GM06990 (cell line): ENCODE measurements at places on chromosomes 3 and 15.

GRCh38 chr15:88323976-88324740 lies 67.6 kb upstream of the NTRK3 start:
- no peak for DNase-seq

DNA sequence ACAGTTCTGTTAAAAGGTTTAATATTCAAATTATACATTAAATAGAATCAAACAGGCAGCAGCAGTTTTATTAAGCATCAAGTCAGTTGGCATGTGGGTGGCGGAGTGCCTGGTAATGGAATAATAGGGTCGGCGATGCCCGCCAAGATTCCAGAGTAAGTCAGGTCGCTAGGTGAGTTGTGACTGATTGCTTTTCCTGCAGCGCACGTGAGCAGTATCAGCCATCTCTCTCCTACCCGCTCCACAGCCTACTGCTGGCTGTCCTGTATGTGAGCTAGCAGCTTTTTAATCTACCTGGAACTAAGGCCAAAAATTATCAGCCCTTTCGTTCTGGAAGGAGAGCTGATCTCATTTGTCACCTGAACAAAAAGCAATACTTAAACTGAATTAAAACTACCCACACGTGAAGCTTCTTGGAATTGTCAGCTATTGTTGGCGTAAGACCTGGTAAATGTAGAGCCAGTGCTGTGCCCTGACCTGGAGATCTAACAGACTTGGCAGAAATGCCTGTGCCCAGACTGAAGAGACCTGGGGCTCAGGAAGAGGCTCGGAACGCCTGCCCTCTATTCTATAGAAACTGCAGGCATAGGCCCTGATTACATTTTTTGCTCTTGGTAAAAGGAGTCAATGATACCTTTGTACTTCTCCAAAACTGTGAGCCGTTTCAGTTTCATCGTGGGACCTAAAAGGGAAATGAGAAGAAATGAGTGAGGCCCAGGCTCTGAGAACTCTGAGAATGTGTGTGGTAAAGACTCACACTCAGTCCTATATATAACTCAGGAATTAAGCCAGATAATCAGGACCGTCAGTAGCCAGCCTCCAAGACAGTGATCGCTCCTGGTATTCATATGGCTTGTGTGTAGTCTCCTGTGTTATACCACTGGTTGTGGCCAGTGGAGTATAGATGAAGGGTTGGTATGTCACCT lies 21.9 kb downstream of the IDH3A start:
- DNase-seq = peak; percentile 67

- DNase-seq = no peak
These were observed 13.1 kb upstream of the TFG start for GRCh38 chr3:100696161-100696560.

- DNase-seq = no peak
These were observed 44.8 kb downstream of the FOXL2 start for GRCh38 chr3:138902171-138902570.

- no peak for DNase-seq
These were observed 33.6 kb downstream of the VGLL4 start for GRCh38 chr3:11610044-11610671.

- DNase-seq = no peak
These were observed 16.0 kb downstream of the H1-8 start for GRCh38 chr3:129558772-129559564.
